ENCODE measurements at places on chromosomes 4 and X. TPM values are rescaled to one million over a fixed set of nuclear protein-coding genes. Genes with fewer than 3 reads are reported as not detected.

DNA sequence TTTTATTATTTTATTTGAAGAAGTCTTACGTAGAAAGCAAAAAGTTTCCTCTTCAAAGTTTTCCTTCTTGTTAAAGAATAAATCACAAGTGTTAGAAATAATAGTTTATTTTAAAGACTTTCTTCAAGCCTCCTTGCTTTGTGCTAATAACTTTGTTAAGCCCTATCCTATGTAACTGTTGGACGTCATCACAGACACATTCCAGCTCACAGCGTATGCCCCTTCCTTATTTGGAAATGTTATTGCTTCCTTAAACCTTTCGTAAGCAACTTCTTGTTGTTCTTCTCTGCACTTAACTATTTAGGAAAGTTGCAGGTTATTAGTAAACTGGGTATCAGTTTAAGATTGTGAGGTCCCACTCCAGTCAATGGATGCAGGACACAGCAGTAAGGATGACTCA is 7.6 kb upstream of the SRD5A3 start:
- H3K36me3 ChIP-seq = no peaks in the 10 kb centered on the region
- no peak overlapping the region for H3K27ac ChIP-seq
- no peaks in the 10 kb centered on the region for H3K27me3 ChIP-seq
- no peak for DNase-seq
- no peaks in the 10 kb centered on the region for H3K4me1 ChIP-seq
- no peak overlapping the region for H3K4me3 ChIP-seq

DNA sequence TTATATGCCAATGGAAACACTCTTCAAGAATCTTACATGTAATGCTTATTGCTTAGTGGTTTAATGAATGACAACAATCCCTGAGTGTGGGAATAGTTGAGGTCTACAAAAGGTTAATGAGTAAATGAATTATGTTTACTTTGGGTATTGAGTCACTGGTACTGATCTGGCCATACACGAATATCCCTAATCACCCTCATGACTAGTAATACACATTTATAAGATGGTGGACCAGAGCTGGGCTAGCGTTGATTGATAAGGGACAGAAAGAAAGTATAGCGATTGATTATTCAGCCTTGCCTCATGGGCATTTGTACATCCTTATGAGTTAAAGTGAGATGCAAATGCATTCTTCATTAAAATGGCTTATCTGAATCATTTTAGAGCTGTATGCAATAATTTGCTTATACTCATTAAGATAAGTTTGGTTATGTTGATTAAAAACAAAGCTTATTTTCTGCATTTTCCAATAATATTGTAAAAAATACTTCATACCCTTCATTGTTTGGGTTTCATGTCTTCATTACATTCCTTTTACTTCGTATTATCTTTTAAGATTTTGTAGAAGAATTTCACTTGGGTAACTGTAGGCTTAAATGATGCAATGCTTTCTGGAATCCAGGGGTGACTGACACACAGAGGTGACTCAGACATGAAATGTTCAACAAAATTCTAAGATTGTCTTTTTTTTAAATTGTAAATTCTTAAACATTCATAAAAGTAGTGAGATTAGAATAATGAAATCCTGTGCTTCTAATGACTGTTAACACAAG is 47.4 kb downstream of the FGF2 start:
- DNase-seq = no peak
- H3K27me3 ChIP-seq = no peaks in the 10 kb centered on the region

DNA sequence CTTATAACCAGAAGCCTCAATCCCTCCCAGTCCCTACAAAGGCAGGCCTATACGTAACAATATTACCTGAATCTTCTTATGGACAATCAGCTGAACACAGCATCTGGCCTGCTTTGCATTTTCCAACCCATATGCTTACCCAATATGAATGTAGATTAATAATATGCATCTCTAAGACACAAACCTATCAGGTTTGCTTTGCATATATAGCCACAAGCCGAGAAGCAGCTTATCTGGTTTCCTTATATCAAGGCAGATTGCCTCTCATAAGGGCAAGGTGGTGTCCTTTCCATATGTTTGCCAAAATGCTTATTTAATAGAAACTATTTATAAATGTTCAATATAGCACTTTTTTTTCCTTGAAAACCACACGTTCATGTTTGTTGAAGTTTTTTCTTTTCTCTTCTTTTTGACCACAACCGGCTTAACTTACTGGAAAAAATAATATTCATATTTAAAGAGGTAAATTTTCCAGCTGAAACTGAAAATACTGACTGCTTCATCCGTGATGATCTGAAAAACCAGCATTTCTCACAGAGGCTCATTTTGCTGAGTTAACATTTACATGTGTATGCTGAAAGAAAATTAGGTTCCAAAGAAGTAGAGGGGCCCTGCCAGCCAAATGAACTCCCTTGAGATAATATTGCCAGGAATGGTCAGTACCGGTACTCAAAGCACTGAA is 3.8 kb downstream of the IL21 start:
- H3K27me3 ChIP-seq = no peaks in the 10 kb centered on the region
- peaks cover 9% of the 10 kb centered on the region for H3K4me1 ChIP-seq
- no peak overlapping the region for H3K4me3 ChIP-seq
- H3K36me3 ChIP-seq = no peaks in the 10 kb centered on the region
- no peak for DNase-seq
- H3K27ac ChIP-seq = no peak overlapping the region

GRCh38 chr4:67744561-67745283 is 9.5 kb downstream of the GNRHR start:
- no peak overlapping the region for H3K4me3 ChIP-seq
- H3K4me1 ChIP-seq = no peaks in the 10 kb centered on the region
- H3K27me3 ChIP-seq = no peaks in the 10 kb centered on the region
- no peaks in the 10 kb centered on the region for H3K36me3 ChIP-seq
- no peak for DNase-seq
- H3K27ac ChIP-seq = no peak overlapping the region

The GIMD1 gene
- not detected for total RNA-seq

The DGAT2L6 gene
- total RNA-seq = not detected
